Spleen (tissue), 13 donors: ENCODE measurements at places on chromosomes 6 and 20. TPM values are rescaled to one million over a fixed set of nuclear protein-coding genes. Genes with fewer than 3 reads are reported as not detected.

GRCh38 chr20:32549842-32550241 lies 35.3 kb downstream of the NOL4L start:
- no peak overlapping the region for H3K27ac ChIP-seq
- no peak for DNase-seq
- peaks cover 9% of the 10 kb centered on the region for H3K4me1 ChIP-seq
- H3K4me3 ChIP-seq, result no peak overlapping the region

GRCh38 chr20:56676679-56677078 lies 47.6 kb downstream of the TFAP2C start:
- no peaks in the 10 kb centered on the region for H3K27me3 ChIP-seq
- no peak overlapping the region for H3K4me3 ChIP-seq
- DNase-seq, result no peak

DNA sequence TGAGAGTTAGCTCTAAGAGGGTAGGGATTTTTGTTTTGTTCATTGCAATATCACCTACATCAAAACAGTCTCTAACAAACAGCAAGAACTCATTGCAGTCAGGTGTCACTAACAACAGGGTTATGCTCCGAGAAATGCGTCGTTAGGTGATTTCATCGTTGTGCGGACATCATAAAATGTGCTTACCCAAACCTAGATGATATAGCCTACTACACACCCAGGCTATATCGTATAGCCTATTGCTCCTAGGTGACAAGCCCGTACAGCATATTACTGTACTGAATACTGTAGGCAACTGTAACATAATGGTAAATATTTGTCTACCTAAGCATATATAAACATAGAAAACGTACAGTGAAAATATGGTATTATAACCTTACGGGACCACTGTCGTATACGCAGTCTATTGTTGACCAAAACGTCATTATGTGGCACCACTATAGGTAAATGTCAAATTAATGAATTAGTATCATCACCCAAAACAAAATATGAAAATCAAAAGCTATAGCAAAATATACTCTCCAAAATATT lies 49.9 kb upstream of the TAB2 start:
- H3K27ac ChIP-seq, result no peak overlapping the region
- no peaks in the 10 kb centered on the region for H3K36me3 ChIP-seq
- DNase-seq, result no peak
- H3K4me3 ChIP-seq, result no peak overlapping the region
- no peaks in the 10 kb centered on the region for H3K27me3 ChIP-seq

- no peaks in the 10 kb centered on the region for H3K4me1 ChIP-seq
- no peak for DNase-seq
- no peaks in the 10 kb centered on the region for H3K27me3 ChIP-seq
Observed at GRCh38 chr20:4136967-4137334, 121.6 kb upstream of the RNF24 start.

DNA sequence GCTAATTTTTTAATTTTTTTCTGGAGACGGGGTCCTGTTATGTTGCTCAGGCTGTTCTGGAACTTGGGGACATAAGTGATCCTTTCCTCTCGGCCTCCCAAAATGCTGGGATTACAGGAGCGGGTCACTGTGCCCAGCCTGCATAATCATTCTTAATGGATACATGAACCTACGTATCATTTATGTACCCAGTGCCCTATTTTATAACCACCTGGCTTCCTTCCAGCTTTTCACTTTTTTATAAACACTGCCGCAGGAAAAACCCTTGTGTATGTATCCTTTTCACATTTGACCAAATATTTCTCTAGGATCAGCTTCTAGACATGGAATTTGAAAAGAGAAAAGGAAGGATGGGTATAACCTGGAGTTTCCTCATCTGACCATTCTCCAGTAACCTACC lies 85.6 kb upstream of the RIN2 start:
- no peaks in the 10 kb centered on the region for H3K4me1 ChIP-seq
- H3K36me3 ChIP-seq, result no peaks in the 10 kb centered on the region
- no peak overlapping the region for H3K27ac ChIP-seq
- H3K4me3 ChIP-seq, result no peak overlapping the region

- H3K27ac ChIP-seq, result peak overlapping the region; percentile 59
- H3K27me3 ChIP-seq, result no peaks in the 10 kb centered on the region
- H3K4me3 ChIP-seq, result no peak overlapping the region
- no peaks in the 10 kb centered on the region for H3K4me1 ChIP-seq
- DNase-seq, result no peak
- no peaks in the 10 kb centered on the region for H3K36me3 ChIP-seq
Observed at GRCh38 chr6:14889611-14890593, 356.0 kb upstream of the JARID2 start.

DNA sequence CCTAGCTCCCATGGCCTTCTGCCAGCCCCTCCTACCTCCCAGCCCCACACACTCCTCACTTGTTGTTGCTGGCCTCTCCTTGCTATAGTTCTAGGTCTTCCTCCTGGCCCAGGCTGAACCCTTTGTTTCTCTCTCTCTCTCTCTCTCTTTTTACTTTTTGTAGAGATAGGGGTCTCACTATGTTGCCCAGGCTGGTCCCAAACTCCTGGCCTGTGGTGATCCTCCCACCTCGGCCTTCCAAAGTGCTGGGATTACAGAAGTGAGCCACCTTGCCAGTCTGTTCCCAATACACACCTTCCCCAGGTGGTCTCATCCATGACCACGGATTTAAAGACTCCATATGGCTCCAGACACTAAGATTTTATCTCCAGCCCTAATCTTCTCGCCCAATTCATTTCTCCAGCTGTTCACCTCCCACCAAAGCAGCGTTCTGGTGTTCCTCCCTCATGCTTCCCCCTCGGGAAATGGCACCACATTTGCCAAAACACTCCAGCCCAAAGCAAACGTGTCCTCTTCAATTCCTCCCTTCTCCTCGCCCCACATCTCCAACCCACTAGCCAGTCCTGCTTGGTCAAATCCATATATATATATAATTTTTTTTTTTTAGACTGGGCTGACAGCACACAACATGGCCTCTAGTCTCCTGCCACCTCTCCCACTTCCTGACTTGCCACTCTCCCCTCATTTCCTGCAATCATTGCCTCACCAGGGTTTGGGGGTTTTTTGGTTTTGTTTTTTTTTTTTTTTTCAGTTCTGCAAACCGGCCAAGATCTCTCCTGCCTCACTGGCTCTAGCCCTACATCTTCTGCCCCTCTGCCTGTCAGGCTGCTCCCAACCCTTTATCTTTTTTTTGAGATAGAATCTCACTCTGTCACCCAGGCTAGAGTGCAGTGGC lies 104.4 kb downstream of the NCR2 start:
- no peak for DNase-seq
- no peak overlapping the region for H3K27ac ChIP-seq
- no peak overlapping the region for H3K4me3 ChIP-seq
- peaks cover 7% of the 10 kb centered on the region for H3K27me3 ChIP-seq
- H3K36me3 ChIP-seq, result no peaks in the 10 kb centered on the region
- H3K4me1 ChIP-seq, result peaks cover 38% of the 10 kb centered on the region

DNA sequence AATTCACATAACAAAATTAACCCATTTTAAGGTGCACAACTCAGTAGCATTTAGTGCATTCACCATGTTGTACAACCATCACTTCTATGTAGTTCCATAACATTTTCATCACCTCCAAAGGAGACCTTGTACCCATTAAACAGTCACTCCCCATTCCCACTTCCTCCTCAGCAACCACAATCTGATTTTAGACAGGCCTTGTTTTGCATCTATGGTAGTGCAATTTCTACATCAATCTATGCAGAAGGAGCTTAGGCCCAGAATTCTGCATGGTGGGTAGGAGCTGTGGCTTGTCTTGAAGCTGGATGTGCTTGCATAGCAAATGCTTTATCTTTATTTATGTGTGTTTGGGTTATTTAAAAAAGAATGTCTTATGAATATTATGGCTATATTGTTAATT lies 13.5 kb upstream of the HLA-DQA1 start:
- no peaks in the 10 kb centered on the region for H3K36me3 ChIP-seq
- H3K4me3 ChIP-seq, result no peak overlapping the region
- H3K27me3 ChIP-seq, result no peaks in the 10 kb centered on the region
- DNase-seq, result no peak
- H3K27ac ChIP-seq, result peak overlapping the region; percentile 86

- H3K36me3 ChIP-seq, result no peaks in the 10 kb centered on the region
- peak overlapping the region; percentile 80 for H3K27ac ChIP-seq
- no peak overlapping the region for H3K4me3 ChIP-seq
Observed at GRCh38 chr6:32622545-32623401, 14.4 kb upstream of the HLA-DQA1 start.

- no peaks in the 10 kb centered on the region for H3K36me3 ChIP-seq
- peaks cover under 1% of the 10 kb centered on the region for H3K4me1 ChIP-seq
- peak overlapping the region; percentile 54 for H3K27ac ChIP-seq
- no peak for DNase-seq
- H3K27me3 ChIP-seq, result no peaks in the 10 kb centered on the region
Observed at GRCh38 chr20:49987868-49988690, 5.3 kb downstream of the SNAI1 start.

GRCh38 chr6:7637533-7637932 lies 47.5 kb downstream of the SNRNP48 start:
- no peaks in the 10 kb centered on the region for H3K4me1 ChIP-seq
- no peak overlapping the region for H3K27ac ChIP-seq
- H3K27me3 ChIP-seq, result no peaks in the 10 kb centered on the region
- no peak for DNase-seq

GRCh38 chr20:32762754-32763201 lies 593 bp downstream of the DNMT3B start:
- H3K4me3 ChIP-seq, result peak overlapping the region; percentile 74
- H3K27me3 ChIP-seq, result no peaks in the 10 kb centered on the region
- H3K36me3 ChIP-seq, result no peaks in the 10 kb centered on the region
- no peak overlapping the region for H3K27ac ChIP-seq

DNA sequence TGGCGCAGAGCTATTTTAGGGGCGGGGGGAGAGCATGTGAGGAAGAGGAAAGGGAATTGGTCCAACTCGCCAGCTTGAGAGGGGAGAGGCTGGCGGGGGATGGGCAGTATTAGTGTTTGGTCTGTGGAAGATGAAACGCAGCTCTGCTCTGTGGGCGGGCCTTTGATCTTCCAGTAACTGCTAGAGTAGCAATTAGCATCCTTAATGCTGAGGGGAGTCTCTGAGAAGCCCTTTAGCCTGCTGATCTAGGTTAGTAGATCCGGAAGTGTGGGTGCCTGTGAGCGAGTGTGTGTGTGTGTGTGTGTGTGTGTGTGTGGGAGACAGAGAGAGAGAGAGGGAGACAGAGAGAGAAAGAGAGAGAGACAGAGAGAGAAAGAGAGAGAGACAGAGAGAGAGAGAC lies 117.2 kb upstream of the BACH2 start:
- H3K4me3 ChIP-seq, result peak overlapping the region; percentile 54
- no peaks in the 10 kb centered on the region for H3K27me3 ChIP-seq
- no peaks in the 10 kb centered on the region for H3K36me3 ChIP-seq
- H3K4me1 ChIP-seq, result peaks cover 13% of the 10 kb centered on the region
- peak; percentile 81 for DNase-seq

GRCh38 chr20:48639899-48640298 lies 187.9 kb downstream of the PREX1 start:
- no peaks in the 10 kb centered on the region for H3K4me1 ChIP-seq
- H3K36me3 ChIP-seq, result peaks cover 97% of the 10 kb centered on the region
- no peak overlapping the region for H3K4me3 ChIP-seq
- no peak overlapping the region for H3K27ac ChIP-seq
- H3K27me3 ChIP-seq, result no peaks in the 10 kb centered on the region

DNA sequence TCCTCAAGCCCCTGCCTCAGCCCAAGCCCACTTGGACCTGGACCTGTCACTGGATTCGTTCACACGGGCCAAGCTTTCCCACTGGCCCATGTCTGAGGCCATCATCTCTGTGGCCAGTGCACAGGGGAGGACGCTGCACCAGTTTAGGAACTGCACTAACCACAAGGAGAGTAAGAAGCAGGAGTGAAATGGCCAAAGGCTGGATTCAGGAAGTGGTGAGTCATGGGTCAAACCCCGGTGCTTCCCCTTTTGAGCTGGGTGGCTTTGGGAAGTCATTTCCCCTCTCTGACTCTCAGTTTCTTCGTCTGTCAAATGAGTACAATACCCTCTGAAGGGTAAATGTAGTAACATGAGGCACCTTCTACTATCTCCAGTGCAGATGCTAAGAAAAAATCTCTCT lies 87.9 kb downstream of the CD40 start:
- no peaks in the 10 kb centered on the region for H3K36me3 ChIP-seq
- H3K4me3 ChIP-seq, result no peak overlapping the region
- H3K4me1 ChIP-seq, result peaks cover 43% of the 10 kb centered on the region
- no peak overlapping the region for H3K27ac ChIP-seq
- DNase-seq, result peak; percentile 87

- no peaks in the 10 kb centered on the region for H3K36me3 ChIP-seq
- H3K27ac ChIP-seq, result no peak overlapping the region
- no peak for DNase-seq
- no peaks in the 10 kb centered on the region for H3K4me1 ChIP-seq
- H3K4me3 ChIP-seq, result no peak overlapping the region
Observed at GRCh38 chr6:112806163-112806865, 459.2 kb downstream of the RFPL4B start.

DNA sequence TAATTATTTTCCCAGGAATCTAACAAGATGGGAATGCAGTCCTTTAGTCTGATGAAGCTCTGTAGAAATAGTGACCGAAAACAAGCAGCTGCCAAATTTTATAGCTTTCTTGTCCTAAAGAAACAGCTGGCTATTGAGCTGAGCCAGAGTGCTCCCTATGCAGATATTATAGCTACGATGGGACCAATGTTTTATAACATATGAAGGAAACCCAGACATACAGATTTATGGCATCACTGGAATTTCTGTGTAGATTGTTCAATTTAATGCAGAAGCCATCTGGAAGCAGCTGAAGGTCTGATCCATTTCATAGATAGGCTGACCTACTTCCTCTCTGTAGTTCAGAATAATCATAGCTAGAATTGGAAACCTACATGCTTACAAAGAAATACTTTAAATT lies 11.8 kb upstream of the SNPH start:
- H3K27ac ChIP-seq, result no peak overlapping the region
- H3K4me3 ChIP-seq, result no peak overlapping the region
- H3K27me3 ChIP-seq, result no peaks in the 10 kb centered on the region
- H3K4me1 ChIP-seq, result no peaks in the 10 kb centered on the region
- H3K36me3 ChIP-seq, result no peaks in the 10 kb centered on the region
- DNase-seq, result no peak

- H3K36me3 ChIP-seq, result no peaks in the 10 kb centered on the region
- no peak for DNase-seq
- H3K4me3 ChIP-seq, result no peak overlapping the region
- no peaks in the 10 kb centered on the region for H3K4me1 ChIP-seq
- H3K27ac ChIP-seq, result no peak overlapping the region
Observed at GRCh38 chr20:39468703-39469102, 506.6 kb downstream of the DHX35 start.

- H3K4me3 ChIP-seq, result no peak overlapping the region
- peak; percentile 72 for DNase-seq
Observed at GRCh38 chr6:168050225-168050880, 28.7 kb downstream of the FRMD1 start.

DNA sequence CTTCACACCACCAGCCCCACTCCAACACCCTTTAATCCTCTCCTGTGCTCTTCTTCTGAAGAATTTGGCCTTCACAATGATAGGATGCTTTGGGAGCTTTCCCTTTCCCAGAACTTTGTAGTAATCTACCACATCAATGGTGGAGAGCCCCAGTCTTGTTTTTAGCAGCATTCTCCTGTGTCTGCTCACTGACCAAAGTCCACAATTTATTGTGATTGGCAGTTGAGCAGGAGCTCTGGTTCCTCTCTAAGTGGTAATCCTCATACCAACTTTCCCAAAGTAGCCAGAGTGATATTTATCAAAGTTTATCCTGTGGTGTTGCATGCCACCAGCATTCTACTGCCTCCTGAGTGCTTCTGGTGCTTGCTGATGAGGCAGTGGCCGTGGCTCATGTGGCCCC lies 29.0 kb upstream of the OPN5 start:
- H3K36me3 ChIP-seq, result no peaks in the 10 kb centered on the region
- no peaks in the 10 kb centered on the region for H3K27me3 ChIP-seq
- no peaks in the 10 kb centered on the region for H3K4me1 ChIP-seq
- no peak overlapping the region for H3K4me3 ChIP-seq
- H3K27ac ChIP-seq, result no peak overlapping the region

TGM3 gene
- polyA plus RNA-seq, result 0.09 TPM

BMP2 gene
- 1.7 TPM for polyA plus RNA-seq

IRF4 gene
- polyA plus RNA-seq, result 8.7 TPM

KHDC1L gene
- polyA plus RNA-seq, result not detected

HDGFL1 gene
- polyA plus RNA-seq, result not detected

SDHAF4 gene
- 8.1 TPM for polyA plus RNA-seq

ASIP gene
- 1.7 TPM for polyA plus RNA-seq

RAD21L1 gene
- not detected for polyA plus RNA-seq
